ENCODE measurements at places on chromosomes 13 and 19.

GRCh38 chr13:99391781-99392469 lies 84.7 kb upstream of the GPR183 start:
- no peak for DNase-seq

- DNase-seq: peak; percentile 6
These were observed 53.0 kb upstream of the ZNF254 start for GRCh38 chr19:24033963-24034342.

DNA sequence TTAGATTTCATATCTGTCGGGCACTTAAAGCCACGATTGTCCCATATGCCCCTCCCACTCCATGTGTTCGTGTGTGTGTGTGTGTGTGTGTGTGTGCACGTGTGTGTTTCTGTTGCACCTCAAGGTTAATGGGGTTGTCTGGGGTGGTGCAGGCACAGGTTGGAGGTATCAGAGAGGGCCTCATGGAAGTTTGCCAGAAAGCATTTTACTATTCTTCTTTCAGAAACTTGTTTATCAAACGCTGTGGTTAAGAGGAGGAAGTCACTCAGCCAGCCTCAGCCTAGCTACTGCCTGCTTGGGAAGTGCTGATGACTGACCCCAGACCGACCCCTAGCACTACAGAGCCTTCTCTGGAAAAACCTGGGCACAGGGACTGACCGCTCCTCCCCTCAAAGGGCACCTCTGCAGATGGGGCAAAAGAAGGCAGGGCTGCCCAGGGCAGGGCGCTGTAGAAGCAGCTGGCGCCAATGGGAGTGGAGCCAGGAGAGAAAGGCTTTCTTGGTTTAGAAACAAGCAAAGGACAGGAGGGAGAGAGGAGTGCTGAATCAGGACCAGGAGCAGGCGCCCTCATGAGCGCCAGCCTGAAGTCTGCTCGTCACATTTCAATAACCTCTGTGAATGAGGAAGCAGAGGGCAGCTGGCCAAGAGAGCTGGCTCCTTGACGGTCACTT lies 3.9 kb downstream of the SIAH3 start:
- DNase-seq: no peak

GRCh38 chr19:17770613-17771012 lies 19.3 kb downstream of the FCHO1 start:
- DNase-seq: no peak

- DNase-seq: no peak
These were observed 5.5 kb upstream of the KLK6 start for GRCh38 chr19:50974702-50975556.

DNA sequence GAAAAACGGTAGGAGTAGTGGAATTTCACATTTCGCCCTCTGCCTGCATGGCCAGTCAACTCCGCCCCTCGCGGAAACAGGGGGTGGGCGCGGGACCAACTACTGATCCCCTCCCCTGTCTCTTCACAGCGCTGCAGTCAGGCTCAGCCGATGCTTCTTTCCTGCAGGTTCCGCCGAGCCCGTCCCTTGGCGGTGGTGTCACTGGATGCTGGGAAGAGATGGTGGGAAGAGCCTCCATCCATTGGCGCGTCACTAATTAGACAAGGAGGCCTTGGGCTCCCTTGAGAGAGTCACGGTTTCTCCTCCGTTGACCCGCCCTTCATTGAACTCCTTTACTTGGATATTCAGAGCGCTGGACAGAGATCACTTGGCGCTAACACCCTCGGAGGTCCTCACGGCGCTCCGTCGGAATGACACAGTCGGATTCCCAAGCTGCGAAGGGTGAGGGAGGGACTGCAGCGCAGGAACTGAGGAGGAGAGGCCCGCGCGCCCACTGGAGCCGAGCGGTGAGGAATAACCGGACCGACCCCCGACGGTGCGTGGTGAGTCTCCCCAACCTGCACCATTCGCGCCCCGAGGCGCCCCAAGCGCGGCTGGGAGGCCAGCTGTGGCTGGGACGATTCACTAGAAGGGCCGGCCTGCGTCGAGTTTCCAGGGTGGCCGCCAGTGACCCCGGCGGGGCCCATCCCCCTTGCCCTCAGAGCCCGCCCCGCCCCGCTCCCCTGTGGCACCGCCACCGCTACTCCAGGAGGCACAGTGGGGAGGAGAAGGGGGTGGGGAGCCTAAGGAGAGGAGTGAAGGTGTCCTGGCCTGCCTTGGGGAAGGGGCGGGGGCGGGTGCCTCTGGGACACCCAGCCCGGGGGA lies 11.2 kb upstream of the CEACAM21 start:
- no peak for DNase-seq

- DNase-seq: no peak
These were observed 15.2 kb downstream of the ELAVL3 start for GRCh38 chr19:11465600-11465999.

DNA sequence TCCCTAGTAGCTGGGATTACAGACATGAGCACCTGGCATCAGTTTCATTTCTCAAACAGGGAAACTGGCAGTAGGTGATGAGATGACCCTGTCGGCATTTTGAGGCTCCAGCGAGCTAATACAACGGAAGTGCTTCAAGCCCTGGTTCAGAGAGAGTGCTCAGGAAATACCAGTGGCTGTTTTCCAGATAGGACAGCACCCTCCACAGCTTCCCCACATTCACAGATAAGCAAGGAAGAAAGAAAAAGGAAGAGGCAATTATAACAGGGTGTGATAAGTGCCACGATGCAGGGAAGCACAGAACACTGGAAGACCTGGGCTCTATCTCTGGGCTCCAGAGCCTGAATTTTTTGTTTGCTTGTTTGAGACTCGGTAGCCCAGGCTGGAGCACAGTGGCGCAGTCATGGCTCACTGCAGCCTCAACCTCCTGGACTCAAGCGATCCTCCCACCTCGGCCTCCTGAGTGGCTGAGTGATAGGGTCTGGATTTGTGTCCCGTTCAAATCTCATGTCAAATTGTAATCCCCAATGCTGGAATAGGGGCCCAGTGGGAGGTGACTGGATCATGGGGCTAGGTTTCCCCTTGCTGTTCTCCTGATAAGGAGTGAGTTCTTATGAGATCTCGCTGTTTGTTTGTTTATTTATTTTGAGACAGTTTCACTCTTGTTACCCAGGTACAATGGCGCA lies 43.5 kb downstream of the PIN1 start:
- no peak for DNase-seq

DNA sequence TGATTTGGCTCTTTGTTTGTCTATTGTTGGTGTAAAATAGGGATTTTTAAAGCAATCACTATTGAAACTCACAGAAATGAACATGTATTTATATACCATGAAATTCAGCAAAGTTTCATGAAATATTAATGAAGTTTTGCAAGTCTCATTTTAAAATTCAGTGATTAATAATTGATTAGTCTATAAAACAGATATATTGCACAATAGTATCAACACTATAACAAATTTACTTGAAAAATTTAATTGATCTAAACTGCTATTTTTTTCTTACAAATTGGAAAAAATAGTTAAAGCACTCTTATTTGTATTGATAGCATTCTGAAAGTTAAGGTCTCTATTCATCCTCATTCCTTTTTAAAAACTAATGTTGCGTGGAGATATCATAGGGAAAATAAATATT lies 121.0 kb upstream of the PCDH9 start:
- no peak for DNase-seq

GRCh38 chr19:48608798-48609263 lies 2.3 kb downstream of the SPACA4 start:
- DNase-seq: no peak

- no peak for DNase-seq
These were observed 30.4 kb upstream of the PCDH8 start for GRCh38 chr13:52878831-52879230.

DNA sequence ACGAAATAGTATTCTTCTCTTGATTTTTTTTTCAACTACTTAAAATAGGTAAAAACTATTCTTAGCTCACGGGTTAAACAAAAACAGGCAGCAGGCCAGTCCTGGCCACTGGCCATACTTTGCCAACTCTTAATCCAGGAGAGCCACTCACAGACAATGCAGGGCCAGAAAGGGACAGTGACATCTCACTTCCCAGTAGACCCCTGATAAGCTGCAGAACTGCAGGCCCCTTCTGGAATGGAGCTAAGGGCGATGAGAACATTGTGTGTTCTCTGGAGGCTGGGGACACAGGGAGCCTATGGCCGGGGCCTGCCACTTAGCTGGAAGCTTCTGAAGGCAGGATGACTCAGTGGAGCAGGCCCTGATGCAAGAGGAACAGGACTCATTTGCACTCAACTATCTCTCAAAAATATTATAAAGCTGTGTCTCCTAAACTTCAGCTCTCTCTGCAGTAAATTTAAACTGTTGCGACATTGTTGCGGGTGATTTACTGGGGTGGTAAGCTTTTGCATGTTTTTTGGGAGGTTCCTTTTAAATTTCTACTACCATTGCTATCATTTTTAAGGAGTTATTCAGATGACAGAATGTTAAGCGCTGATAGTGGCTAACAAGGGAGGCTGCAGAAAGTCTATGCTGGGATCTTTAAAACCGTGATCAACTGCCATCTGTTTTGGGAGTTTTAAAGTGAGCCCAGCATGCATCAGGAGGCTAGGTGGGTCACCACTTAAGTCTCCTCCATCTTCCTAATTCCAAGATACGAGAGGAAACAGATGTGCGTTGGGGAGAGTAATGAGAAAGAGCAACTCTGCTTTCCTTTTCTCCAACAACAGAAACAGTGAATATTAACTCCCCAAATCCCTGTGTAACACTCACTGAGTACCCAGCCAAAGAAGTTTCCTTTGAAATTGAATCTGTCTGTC lies 33.2 kb upstream of the KATNAL1 start:
- no peak for DNase-seq

DNA sequence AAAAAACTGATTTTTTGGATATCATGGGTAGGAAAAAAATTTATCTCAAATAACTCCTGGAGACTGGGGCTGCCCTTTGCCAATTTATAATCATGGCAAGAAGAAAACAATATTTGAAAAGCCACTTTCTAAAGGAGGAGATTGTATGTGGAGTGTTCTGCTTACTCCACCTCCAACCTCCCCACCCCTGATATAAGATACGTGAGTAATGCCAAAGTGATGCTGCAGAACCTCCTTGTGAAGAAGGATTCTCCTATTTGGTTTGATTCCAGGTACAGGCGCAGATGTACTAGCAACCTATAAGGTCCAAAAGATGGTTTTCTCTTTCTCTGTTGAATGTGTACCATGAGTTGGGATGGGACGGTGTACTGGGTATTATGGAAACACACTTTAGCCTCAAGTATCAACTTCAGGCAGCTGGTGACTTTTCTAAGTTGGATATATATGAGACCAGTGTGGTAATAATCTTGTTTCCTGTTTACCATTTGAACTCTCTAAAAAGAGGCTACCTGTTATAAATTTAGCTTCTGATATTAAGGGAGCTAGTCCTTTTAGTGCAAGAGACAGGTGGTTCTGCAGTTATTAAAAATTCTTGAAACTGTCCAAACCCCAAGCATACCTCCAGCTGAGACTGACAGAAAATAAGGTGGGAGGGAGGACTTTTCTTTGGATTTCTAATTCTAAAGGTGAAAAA lies 724.0 kb upstream of the MIR17HG start:
- DNase-seq: no peak

GRCh38 chr19:19417046-19417445 lies 11.6 kb downstream of the GATAD2A start:
- no peak for DNase-seq

- DNase-seq: no peak
These were observed 29.9 kb upstream of the FAM124A start for GRCh38 chr13:51192348-51192747.

DNA sequence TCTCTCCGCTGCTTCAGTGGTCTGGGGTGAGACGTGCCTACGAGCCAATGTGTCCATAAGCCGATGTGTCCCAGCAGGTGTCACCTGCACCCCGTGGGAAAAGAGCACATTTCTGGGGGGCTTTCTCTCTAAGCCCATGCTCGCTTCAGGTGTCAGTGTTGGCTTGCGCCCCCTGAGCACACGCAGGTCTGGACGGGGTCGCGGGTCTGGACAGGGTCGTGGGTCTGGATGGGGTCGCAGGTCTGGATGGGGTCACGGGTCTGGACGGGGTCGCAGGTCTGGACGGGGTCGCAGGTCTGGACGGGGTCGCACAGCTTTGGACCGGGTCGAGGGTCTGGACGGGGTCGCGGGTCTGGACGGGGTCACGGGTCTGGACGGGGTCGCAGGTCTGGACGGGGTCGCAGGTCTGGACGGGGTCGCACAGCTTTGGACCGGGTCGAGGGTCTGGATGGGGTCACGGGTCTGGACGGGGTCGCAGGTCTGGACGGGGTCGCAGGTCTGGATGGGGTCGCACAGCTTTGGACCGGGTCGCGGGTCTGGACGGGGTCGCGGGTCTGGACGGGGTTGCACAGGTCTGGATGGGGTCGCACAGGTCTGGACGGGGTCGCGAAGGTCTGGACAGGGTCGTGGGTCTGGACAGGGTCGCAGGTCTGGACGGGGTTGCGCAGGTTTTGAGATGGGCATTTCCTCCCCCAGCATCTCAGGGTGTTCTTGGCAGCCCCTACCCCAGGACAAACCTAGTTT lies 24.5 kb upstream of the TFDP1 start:
- no peak for DNase-seq

DNA sequence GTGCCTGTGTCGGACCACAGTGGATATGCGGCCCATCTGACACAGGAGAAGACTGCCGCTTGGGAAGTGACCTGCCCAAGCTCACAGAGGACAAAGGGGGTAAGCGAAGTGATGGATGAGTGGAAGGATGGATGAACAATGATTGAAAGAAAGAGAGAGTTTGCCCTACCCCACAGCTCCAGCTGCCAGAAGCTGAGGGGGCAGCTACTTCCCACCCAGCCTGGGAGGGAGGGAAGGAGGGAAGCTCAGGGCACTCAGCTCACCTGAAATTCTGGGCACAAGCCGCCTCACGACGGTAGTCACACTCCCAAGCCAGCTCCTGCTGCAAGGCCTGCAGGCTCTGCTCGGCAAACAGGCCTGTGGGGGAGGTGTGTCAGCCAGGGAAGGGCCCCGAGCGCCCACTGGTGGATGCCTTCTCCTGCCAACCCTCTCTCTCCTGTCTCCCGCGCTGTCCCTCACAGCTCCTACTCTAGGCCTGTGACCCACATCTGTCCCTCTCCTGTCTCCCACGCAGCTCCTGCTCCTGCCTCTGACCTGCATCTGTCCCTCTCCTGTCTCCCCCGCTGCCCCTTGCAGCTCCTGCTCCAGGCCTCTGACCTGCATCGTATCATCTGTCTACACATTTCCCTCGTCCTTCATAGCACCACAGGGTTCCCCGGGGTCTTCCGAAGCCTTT lies 12.0 kb upstream of the NUMBL start:
- no peak for DNase-seq

DNA sequence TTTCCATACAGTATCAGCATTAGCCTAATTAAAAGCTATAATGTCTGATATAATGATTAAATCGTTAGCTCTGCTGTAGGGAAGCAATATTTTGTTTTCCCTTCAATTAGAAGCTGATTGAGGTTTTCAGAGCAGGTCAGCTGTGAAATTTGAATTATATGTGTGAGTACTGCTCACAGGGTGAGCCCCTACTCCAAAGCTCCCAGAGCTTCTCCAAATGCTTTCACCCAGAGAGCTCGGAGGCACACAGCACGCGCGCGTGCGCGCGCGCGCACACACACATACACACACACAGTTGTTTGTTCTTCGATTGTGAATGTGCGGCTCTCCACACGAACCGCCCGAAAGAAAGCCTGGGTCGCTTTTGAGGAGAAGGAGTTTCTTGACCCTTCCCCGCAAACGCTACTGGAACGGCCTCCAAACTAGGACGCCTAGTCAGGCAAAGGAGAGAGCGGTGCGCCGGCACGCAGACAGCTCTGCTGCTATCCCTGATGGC lies 4.8 kb upstream of the SOX1 start:
- no peak for DNase-seq
